ENCODE measurements at places on chromosomes 11 and 22.
A peak's percentile ranks its signal among the peaks of the same experiment; 100 is the strongest.

- DNase-seq: no peak
Measured at GRCh38 chr11:33109294-33109895, 51.9 kb downstream of the CSTF3 start.

GRCh38 chr11:2816941-2817421 is 68.6 kb downstream of the CDKN1C start:
- DNase-seq: peak; percentile 24

GRCh38 chr11:35246745-35247144 is 107.8 kb downstream of the CD44 start:
- DNase-seq: no peak

DNA sequence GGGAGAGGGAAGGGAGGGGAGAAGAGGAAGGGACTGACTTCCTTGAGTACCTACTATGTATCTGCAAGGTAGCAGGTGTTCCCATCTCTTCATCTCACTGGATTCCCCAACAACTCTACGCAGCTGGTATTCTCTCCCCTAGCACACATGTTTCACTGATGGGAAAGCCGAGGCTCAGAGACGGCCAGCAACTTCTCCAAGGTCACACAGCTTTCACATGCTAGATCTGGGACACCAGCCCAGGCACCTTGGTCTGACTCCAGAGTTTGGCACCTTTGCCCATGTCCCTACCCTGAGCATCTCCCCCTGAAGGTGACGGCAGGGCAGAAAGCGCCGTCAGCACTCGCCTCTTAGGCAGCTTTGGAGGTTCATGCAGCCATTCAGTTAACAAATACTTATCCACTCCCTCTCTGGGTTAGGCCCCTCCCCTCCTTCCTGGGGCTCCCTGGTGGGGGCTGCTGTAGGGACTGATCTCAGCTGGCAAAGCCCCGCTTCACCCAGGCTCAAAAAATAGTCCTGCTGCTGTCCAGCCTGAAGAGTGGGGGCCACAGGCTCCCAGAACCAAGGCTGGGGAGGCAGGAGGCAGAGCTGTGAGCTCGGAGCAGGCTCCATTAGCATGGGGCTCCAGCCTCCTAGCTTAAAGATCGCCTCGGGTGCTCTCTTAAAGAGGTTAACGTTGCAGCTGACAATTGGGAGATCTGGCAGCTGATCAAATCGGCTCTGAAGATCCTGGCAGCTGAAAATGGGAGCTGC is 79.4 kb downstream of the IGLL1 start:
- no peak for DNase-seq

- DNase-seq: peak; percentile 38
Measured at GRCh38 chr11:70517988-70518907, 119.9 kb downstream of the CTTN start.

DNA sequence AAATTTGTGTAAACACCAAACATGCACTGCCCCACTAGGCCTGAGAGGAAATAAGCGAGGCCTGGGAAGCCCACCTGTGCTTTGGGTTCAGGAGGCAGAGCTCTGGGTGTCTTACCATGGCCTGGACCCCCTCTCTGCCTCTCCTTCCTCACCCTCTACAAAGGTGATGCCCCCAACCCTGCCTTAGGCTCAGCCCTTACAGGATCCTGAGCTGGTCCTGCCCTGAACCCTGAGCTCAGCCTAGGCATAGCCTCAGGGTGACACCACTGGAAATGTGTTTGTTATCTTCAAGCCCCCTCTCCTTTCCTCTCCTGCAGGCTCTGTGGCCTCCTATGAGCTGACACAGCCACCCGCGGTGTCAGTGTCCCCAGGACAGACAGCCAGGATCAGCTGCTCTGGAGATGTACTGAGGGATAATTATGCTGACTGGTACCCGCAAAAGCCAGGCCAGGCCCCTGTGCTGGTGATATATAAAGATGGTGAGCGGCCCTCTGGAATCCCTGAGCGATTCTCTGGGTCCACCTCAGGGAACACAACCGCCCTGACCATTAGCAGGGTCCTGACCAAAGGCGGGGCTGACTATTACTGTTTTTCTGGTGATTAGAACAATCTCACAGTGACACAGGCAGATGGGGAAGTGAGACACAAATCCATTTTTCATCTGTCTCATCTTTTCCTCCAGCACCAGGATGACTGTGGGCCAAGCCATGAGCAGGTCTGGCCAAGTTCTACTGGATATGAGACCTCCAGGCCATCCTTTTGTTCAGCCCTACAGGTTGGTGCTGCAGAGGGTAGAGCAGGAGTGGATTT is 117.8 kb downstream of the GGTLC2 start:
- DNase-seq: no peak

DNA sequence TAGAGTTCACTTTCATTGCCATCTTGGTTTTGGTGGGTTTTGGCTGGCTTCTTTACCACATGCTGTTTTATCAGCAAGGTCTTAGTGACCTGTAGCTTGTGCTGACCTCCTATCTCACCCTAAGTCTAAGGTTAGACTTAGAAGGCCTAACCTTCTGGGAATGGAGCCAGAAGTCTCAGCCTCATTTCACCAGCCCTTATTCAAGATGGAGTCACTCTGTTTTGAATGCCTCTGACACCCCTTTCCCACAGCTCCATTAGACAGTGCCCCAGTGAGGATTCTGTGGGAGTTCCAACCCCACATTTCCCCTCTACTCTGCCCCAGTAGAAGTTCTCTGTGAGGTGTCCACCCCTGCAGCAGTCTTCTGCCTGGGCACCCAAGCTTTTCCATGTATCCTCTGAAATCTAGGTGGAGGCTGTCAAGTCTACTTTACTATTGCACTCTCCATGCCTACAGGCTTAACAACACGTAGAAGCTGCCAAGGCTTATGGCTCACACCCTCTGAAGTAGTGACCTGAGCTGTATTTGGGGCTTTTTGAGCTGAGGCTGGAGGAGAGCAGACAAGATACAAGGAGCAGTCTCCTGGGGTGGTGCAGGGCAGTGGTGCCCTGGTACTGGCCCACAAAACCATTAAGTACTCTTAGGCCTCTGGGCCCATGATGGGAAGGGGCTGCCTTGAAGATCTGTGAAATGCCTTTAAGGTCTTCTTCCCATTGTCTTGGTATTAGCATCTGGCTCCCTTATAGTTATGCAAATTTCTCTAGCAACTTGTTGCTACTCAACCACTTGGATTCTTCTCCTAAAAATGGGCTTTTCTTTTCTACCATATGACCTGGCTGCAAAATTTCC is 65.9 kb upstream of the SC5D start:
- DNase-seq: no peak

- no peak for DNase-seq
Measured at GRCh38 chr11:28476049-28476448, 367.9 kb downstream of the METTL15 start.

GRCh38 chr11:132844956-132845696 is 687.2 kb downstream of the OPCML start:
- peak; percentile 88 for DNase-seq

GRCh38 chr11:3087821-3088800 is 30.9 kb upstream of the CARS1 start:
- DNase-seq: no peak

GRCh38 chr11:111193924-111194490 is 51.5 kb upstream of the POU2AF2 start:
- no peak for DNase-seq

DNA sequence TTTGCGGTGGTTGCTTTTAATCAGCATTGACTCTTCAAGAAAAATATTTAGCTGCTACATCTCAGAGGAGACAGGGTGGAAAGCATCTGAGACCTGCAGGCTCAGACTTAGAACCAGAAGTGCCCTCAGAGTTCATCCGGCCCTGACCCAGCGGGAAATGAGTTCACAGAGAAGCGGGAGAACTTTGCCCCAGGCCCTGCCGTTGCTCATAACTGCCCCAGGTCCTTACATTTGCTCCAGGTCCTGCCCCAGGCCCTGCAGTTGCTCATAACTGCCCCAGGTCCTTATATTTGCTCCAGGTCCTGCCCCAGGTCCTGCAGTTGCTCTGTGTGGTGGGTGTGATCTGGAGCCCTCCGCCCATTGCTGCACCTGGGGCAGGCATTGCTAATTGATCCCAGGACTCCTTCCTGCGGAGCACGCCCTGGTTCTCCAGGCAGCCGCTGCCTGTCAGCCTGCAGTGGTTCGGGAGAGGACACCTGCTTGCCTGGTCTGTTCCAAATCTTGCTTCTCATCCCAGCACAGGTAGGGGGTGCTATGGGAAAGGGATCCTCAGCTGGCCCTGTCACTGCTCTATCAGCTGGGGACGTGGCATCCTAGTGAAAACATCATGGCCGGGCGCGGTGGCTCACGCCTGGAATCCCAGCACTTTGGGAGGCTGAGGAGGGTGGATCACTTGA is 58.1 kb upstream of the PPP6R3 start:
- DNase-seq: no peak

- no peak for DNase-seq
Measured at GRCh38 chr11:63623513-63624140, 9.4 kb upstream of the PLAAT3 start.

DNA sequence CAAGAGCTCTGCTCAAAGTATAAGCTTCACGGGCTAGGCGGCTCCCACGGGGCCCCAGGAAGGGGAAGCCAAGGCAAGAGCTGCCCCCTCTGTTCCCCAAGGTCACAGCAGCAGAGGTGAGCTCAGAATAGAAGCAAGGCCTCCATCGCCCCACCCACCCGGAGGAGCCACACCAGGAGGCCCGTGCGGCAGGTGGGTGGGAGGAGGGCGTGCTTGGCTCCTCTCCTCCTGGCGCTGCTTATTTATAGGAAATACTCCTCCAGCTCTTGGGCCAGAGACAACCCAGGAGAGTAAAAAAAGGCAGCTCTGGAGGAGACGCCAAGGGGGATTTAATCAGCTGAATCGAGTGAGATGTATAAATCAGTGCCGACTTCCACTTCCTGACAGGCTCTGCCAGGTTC is 87.8 kb downstream of the FEZ1 start:
- no peak for DNase-seq

GRCh38 chr11:39732001-39732400 is 1727.5 kb downstream of the LRRC4C start:
- no peak for DNase-seq

DNA sequence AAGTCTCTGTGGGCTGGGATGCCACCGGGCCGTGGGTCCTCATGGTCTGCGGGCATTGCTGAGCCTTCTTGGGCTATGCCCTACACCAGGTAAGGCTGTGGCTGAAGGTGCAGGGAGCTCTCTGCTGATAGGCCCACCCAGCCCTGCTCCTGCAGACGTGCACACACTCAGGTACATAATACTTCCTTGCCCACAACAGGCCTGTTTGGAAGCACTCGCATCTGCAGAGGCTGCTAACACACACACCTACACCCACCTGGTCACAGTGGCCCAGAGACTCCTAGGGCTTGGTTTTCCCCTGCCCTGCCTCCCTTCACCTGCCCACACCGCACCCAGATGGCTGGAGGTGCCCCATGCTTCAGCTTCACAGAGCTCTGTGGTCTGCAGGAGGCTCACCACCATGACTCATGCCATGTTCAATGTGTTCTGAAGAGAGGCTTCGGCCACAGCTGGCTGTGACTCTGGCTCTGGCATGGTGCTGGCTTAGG is 72.8 kb upstream of the KCNQ1OT1 start:
- no peak for DNase-seq

DNA sequence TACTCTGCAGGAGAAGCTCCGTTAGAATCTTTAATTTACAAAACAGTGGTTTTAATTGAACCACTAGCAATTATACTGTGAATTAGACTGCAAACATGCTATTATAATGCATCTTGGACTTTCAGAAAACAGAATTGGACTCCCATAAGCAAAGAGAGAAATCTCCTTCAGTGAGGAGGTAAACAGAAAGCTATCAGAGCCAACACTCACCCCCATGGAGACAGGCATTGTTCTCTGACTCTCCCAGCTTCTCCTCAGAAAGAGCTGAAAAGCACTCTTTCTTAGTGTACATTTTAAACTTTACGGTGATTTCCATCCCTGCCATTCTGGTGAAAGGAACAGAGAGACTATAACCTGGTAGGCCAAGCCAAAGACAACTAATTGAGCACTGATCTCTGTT is 176.9 kb downstream of the GRIA4 start:
- no peak for DNase-seq

DNA sequence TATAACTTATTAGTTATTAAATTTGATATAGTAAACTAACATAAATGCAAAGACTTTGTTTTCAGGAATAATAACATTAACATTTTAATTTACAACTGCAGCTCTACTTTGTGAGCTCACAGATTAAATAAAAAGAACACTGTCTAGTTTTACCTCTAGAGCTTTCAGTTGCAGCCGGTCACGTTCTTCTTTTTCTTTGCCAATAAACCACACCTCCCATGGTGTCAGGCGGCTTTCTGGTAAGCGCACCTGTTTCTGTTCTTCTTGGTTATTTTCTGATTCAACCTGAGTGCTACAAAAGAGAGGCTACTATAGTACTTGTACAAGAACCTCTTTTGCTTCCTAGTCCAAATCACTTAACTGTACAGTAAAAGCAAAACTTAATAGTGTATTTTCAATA is 5.8 kb downstream of the CCDC34 start:
- DNase-seq: no peak

DNA sequence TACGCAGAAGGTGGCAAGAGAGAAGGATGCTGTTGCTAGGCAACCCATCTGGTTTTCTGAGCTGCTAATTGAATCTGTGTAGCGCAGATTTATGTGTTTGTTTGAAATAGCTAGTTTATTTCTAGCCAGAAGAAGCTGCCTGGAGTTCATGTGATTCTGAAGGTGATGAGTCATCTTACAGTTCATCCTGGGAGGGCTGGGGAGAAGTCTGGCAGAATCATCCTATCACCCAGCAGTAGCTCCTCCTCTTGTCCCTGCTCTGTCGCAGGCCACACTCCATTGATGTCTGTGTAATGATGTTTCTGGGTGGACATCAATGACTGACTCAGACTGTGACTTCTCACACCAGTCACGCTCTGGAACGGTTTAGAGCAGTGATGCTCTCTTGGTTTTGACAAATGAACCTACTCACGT is 4.8 kb upstream of the FBXO7 start:
- DNase-seq: peak; percentile 60

GRCh38 chr11:8342821-8343681 is 79.4 kb upstream of the LMO1 start:
- no peak for DNase-seq

GRCh38 chr11:97430877-97431276 is 1041.1 kb downstream of the JRKL start:
- no peak for DNase-seq

DNA sequence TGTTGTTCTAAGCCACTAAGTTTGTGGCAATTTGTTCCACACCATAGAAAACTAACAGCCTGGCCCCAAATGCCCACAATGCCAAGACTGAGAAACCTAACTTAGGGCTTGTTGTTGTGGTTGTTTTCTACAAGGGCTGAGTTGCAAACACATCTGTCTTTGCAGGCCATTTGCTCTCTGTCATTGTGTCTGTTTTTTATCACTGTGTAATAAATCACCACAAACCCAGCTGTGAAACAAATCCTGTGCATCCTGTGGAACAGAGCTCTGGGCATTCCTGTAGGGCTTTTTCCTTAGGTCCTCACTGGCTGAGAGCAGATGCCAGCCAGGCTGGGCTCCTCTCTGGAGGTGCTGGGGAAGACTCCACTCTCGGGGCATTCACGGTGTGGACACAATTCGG is 15.7 kb upstream of the SYT8 start:
- no peak for DNase-seq

GRCh38 chr22:34639911-34640310 is 426.0 kb upstream of the ISX start:
- no peak for DNase-seq
